ENCODE measurements at places on chromosomes 6 and 20. TPM values are rescaled to one million over a fixed set of nuclear protein-coding genes. Genes with fewer than 3 reads are reported as not detected.

The C2 gene
- 17.1 TPM for total RNA-seq

The RIPPLY2 gene
- 0.86 TPM for total RNA-seq

The POLR1H gene
- total RNA-seq: 33.2 TPM

The SIRPB2 gene
- 3.6 TPM for total RNA-seq

The C6orf163 gene
- 7.7 TPM for total RNA-seq

The DCDC2 gene
- total RNA-seq: 15.2 TPM
